ENCODE measurements at places on chromosomes 3 and 15.
A peak's percentile ranks its signal among the peaks of the same experiment; 100 is the strongest.

DNA sequence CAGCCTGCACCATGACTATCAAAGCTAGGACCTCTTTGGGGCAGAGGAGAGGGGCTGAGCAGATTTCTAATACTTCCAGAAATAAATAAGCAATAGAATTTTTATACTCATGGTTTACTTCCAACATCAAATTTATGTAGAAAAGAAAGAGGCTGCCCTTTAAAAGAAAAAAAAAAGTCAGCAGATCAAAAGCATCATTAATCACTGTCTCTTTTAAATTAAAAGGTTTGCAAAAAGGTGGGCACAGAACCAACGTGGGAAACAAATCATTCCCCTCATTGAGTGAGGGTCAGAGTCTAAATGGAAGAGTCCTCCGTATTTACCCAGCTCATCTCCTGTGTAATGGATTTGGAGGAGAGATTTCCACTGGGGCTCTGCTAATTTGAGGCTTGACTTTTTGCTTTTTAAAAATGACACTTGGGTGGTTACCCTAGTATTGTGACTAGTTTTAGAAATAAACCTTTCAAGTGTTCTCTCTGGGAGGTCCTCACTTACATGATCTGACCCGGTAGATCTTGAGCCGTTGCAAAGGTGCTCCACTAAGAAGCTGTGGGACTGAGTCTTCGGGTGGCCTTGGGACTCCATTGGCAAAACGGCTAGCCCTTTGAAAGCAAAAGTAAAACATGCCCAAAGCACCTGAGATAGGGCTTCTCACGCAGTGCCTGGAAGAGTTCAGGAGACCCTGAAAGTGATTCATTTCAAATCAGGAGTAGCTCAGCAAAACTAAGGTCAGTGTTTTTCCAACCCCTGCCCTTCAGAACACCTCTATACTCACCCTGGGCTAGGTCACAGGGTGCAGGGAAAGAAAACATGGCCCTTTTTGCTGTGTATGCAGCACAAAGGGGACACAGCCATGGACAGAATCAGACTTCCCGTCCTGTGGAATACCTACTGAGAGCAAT lies 320.9 kb downstream of the FOXP1 start:
- no peak for DNase-seq

- no peak for DNase-seq
Measured at GRCh38 chr3:171213178-171213577, 186.7 kb upstream of the SLC2A2 start.

DNA sequence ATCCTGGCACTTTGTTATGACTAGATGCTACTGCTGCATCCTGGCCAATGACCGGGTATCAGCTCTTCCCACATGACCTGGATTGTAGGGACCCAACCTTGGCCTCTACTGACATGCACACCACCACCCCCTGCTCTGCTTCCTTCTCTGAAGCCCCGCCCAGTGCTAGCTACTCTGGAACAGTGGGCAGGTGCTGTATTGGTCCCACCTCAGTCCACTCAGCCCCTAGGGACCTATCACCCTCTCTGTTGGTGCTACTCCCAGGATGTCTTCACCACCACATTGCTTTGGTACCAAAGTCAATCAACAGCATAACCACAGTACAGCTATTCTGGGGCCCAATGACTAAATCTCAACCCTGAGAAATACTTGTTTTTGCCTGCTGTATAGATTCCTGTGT lies 170.2 kb upstream of the PRICKLE2 start:
- DNase-seq, result no peak

- DNase-seq, result peak; percentile 60
Measured at GRCh38 chr3:132253262-132253878, 63.8 kb upstream of the ACP3 start.

DNA sequence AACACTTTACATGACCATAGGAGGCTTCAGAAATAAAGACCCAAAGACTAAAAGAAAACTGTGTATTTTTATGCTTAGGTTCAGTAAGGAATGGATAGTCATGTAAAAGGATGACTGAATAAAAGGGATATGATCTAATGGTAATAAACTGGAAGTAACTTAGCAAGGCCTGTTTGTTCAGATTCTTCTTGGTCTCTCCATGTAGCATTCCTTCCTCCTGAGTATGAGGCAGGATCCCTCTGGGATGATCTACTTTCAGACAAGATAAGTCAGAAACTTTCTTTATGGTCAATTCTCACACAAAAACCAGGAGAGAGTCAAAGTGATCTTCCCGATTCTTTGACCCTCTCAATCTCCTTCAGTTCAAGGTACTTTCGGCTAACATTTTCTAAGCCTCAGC lies 340.8 kb upstream of the DCBLD2 start:
- DNase-seq, result no peak

GRCh38 chr3:41698898-41699297 lies 263.0 kb downstream of the ULK4 start:
- DNase-seq, result no peak

DNA sequence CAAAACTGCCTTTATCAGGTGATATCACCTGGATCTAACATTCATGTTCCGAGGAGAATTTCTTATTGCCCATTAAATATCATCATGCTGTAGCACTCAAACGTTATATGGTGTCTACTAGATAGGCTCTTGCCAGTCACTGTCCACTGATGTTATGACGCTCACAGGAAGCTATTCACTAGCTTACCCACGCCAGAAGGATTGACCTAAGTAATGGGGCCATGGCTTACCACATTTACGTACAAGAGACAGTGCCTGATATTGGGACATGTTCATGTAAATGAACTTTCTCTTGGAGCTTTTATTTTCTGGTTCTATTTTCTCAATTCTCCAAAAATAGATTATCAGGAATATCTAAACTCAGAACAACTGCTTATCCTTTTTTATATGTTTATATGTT lies 91.7 kb upstream of the NAALADL2 start:
- no peak for DNase-seq

- DNase-seq, result no peak
Measured at GRCh38 chr15:90563463-90563862, 33.7 kb downstream of the CRTC3 start.

- DNase-seq, result no peak
Measured at GRCh38 chr3:188697127-188697526, 474.6 kb upstream of the TPRG1 start.

- no peak for DNase-seq
Measured at GRCh38 chr15:93894438-93895036, 336.8 kb upstream of the MCTP2 start.

- DNase-seq, result peak; percentile 23
Measured at GRCh38 chr15:73560501-73561117, 72.6 kb downstream of the NPTN start.

- DNase-seq, result no peak
Measured at GRCh38 chr3:16456784-16457415, 56.6 kb downstream of the RFTN1 start.

GRCh38 chr3:74523811-74524210 lies 90.6 kb downstream of the CNTN3 start:
- no peak for DNase-seq

DNA sequence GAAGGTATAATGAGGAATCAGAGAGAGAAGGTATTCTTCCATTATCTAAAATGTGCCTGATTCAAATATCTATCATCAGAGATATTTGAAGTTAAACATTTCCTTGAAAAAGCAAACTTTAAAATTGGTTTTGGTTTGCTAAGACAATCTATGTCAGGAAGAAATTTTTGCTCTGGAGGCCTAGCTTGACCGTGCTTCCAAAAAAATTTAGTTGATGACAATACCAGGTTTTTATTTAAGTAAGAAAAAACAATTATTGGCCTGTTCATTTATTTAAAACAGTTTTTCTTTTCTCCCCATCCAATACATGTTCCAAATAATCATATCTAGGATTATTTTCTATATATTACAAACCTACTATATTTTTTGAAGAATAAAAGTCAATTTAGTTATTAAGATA lies 75.3 kb downstream of the OTOL1 start:
- DNase-seq, result no peak
